Fibroblast of mammary gland (primary cell): ENCODE measurements at places on chromosomes 12 and 14.

DNA sequence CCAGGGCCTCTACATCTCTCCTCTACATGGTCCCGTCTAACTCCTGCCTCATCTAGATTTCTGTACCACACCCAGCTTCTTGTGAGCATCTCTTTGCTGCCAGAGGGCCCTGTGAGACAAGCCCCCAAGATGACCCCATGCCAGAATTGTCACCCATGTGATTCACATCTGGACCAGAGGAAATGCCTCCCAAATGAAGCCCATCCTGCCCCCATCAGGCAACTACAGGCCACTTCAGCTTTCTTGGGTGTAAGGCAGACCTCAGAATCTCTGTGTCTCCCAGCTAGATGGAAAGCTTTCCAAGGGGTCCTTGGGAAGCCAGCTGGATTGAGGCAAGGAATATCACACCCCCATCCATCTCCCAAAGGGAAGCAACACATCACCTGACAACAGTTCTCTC, 9.3 kb upstream of the OAS3 start:
- DNase-seq, result no peak

DNA sequence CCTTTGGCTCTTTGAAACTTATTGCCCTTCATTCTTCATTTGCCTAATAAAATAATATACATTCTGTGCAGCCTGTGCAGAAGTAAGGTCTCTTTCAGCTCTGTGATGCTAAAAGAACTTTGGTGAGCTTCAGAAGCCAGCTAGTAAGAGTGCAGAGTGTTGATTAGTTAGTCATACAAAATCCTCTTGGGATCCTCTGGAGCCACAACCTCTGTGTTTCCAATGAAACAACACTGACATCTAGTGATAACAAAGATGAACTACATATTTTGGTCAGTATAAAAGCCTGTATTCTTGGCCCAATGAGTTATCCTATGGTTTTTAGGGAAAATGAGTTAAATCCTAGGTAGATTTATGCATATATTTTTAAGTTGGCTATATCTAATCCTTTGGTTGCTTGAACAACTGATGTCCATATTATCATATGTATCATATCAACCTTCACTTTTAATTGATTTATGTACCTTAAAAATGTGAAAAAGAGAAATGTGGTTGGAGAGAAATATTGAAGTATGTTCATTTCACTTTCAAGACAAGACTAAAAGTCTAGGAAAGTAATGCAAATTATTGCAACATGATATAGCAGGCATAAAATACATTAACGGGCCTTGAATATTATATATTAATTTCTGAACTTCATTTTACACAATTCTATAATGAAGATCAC, 158.4 kb downstream of the KLHL28 start:
- DNase-seq, result peak; percentile 75

DNA sequence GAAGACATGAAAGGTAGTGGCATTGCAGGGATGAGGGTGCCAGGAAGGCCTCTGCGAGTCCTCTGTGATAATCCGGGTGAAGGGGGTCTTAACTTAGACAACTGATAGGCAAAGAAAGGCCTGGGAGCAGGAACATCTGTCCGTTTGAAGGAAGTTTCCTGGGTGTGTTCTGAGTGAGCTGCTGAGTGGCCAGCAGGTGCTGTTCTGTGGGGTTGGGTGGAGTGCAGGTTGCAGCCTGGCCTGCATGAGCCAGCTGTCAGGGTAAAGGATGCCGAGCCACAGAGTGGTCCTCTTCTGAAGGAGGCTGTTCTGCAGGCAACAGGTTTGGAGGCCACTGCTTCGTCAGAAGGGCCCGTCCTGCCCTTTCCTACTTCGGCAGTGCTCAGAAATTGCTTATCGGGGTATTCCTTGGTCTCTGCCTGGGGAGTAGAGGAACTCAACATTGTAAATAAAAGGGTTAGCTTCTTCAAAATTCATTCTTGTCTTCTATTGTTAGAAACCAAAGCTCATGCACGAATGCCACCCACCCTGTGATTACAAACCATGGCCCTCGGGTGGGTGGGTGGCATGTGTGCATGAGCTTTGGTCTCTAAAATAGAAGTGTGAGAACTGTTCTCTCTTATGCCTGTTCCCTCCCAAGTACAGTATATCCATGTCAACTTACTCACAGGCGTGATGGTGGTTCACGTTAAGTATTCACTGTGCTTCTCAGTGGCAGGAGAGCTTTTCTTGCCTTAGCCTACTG, 118.9 kb downstream of the CHST11 start:
- DNase-seq, result no peak

- DNase-seq, result no peak
These were observed 38.3 kb upstream of the RIMBP2 start for GRCh38 chr12:130754234-130754901.

DNA sequence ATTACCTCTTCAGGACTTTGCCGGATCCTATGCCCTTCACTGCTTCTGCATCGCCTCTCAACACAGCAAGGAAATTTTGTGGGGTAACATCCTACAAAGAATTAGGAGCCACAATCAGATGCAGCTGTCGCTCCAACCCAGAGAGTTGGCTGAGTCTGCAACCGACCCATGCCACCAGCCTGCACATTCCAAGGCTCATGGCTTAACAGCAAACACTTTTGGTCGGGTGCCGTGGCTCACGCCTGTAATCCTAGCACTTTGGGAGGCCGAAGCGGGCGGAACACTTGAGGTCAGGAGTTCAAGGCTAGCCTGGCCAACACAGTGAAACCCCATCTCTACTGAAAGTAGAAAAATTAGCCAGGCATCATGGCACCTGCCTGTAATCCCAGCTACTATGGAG, 32.3 kb downstream of the LGMN start:
- DNase-seq, result no peak

GRCh38 chr12:46752396-46752795, 73.4 kb downstream of the SLC38A4 start:
- no peak for DNase-seq

- DNase-seq, result no peak
These were observed 78.1 kb downstream of the KIF26A start for GRCh38 chr14:104216457-104216856.

DNA sequence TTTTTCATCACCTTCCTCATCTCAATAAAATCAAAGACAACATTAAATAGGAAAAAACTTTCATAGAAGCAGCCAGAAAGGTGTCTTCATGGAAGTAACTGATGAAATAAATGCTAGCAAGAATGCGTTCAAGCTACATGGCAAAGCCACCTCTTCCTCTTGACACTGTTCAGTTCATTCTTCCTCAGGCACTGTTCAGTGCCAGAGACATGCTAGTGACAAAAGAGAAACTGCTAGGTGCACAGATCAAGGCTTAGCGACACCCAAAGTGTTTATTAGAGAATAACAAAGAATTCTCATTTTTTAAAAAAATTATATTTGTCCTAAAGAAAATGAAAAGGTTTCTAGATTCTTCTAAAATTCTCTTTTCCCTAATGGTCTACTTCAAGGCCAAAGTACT, 7.2 kb downstream of the SLC11A2 start:
- DNase-seq, result no peak

- no peak for DNase-seq
These were observed 13.4 kb downstream of the SPTLC2 start for GRCh38 chr14:77603031-77603430.

DNA sequence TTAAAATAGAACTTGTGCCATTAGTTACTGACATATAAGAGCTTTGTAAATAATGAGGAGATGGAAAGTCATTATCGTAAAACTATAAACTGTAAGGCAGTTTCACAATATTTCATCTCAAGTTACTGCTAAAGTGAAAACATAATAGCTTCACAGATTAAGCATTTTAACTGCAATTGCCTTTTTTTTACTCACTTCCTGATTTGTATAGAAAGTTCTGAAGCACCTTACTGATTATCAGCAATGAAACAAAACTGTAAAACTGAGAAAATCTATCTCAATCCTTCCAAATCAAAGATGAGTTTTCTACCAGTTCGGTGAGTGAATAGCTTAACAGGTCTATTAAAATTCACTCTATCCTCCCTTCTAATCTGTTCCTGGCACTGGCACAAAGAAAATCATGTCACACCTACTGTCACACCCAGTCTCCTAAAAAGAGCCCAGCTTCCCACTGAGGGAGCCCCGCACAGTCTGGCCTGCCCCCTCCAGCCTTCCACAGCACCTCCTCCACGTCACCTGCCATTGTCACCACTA, 161.4 kb upstream of the ABCD2 start:
- DNase-seq, result no peak

- DNase-seq, result peak; percentile 65
These were observed 340.3 kb upstream of the RGS6 start for GRCh38 chr14:71591929-71592328.

DNA sequence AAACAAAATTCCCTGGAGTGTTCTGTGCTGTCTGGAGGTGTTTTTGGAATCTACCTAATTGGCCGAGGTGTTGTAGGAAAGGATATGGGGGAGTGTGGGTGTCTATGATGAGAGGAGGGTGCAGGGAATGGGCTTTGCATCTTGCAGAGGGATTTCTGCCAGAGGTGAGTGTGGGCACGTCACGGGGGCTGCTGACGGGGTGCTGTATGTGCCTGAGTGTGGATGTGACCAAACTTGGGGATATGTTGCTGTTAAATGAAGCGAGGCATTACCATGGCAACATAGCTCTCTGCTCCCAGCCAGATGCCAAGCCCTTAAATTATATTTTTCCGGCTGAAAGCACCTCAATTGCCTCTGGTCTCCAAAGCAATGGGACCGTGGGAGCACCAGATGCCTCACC, 44.3 kb upstream of the SPTLC2 start:
- no peak for DNase-seq

GRCh38 chr14:52124791-52125684, 56.2 kb upstream of the NID2 start:
- peak; percentile 93 for DNase-seq

GRCh38 chr12:83796531-83796930, 1109.8 kb downstream of the TMTC2 start:
- DNase-seq, result no peak

DNA sequence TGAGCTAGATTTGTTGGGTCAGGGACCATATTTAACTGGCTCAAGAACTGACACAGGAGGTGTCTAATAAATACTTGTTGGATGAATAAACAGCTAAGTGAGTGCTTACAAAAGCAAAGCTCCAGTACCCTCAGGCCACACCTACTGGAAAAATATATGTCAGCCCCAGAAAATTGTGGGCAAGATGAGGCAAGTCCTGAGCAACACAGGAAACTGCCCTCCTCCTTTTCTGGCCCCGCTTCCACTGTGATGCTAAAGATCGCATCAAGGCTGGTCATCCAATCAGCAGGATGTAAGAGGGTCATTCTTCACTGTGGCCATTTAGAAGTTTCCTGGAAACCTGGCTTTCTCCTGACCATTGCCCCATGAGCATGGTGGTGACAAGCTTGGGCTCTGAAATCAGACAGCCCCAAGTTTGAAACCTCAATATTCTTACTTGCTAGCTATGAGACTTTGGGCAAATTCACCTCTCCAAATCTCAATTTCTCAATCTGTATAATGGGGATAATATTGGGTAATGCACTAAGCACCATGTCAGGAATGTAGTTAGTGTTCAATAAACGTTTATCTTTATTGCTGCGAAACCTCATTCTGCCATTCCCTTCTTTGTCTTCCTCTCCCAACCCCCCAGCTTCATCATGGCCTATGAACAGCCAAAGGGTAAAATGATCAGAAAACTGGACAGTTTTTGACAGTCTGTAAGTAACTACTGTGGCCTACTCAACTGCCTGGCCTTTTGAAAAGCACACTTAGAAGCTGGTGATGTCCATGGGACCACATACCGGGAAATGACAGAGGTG, 139.3 kb upstream of the PZP start:
- peak; percentile 52 for DNase-seq

- DNase-seq, result no peak
These were observed 54.7 kb downstream of the PITPNM2 start for GRCh38 chr12:123096182-123096581.

DNA sequence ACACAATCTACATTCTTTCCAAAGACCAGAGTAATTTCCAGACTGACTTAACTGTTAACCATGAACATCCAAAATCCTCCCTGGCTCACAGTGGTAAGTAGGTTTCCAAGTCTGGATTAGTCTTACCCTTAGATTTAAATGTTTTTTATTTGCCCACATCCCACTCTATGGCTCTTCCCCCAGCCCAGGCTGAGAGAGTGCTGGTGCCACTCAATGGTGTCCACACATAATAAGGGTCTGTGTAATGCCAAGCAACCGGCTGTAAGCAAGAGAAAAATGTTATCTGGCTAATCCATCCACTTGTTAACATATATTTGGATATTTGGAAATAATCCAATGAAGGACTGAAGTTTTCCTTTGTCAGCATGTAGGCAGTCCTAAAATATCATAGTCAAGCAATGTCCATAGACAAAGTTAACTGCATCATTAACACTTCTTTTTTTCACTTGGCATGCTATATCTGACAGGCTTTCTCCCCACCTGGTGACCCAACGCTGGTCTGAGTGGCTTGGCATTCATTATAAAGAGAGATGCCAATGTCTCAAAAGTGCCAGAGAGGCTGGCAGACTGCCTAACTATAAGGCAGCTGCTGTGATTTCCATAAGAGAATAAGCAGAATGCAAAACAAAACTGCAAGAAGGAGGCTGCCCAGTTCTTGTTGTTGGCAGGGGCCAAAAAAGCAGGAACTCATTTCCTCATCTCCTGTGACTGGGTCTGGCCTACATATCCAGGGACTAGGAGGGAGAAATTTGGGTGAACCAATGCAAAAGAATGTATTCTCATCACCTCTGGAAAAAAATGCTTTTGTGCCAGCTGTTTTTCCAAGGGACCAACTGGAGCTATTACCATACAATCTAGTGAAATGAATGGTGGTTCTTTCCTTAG, 13.9 kb upstream of the HOXC13 start:
- DNase-seq, result no peak

DNA sequence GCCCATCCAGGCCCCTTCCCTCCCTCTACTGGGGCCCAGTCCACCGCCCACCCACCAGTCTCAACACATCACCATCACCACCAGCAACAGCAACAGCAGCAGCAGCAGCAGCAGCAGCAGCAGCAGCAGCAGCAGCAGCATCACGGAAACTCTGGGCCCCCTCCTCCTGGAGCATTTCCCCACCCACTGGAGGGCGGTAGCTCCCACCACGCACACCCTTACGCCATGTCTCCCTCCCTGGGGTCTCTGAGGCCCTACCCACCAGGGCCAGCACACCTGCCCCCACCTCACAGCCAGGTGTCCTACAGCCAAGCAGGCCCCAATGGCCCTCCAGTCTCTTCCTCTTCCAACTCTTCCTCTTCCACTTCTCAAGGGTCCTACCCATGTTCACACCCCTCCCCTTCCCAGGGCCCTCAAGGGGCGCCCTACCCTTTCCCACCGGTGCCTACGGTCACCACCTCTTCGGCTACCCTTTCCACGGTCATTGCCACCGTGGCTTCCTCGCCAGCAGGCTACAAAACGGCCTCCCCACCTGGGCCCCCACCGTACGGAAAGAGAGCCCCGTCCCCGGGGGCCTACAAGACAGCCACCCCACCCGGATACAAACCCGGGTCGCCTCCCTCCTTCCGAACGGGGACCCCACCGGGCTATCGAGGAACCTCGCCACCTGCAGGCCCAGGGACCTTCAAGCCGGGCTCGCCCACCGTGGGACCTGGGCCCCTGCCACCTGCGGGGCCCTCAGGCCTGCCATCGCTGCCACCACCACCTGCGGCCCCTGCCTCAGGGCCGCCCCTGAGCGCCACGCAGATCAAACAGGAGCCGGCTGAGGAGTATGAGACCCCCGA, 6.8 kb upstream of the RNU7-1 start:
- DNase-seq, result no peak
